ENCODE measurements at places on chromosomes 13 and 19. TPM values are rescaled to one million over a fixed set of nuclear protein-coding genes. Genes with fewer than 3 reads are reported as not detected.
A peak's percentile ranks its signal among the peaks of the same experiment; 100 is the strongest.

- DNase-seq = no peak
These were observed 202.9 kb upstream of the KLHL1 start for GRCh38 chr13:70311191-70311590.

- peak; percentile 18 for DNase-seq
These were observed 13.9 kb upstream of the MADCAM1 start for GRCh38 chr19:482186-483041.

Gene PDX1
- total RNA-seq = not detected

Gene DZIP1
- total RNA-seq = 3.9 TPM

- DNase-seq = peak; percentile 89
These were observed 14.2 kb downstream of the DPF1 start for GRCh38 chr19:38209671-38210457.

DNA sequence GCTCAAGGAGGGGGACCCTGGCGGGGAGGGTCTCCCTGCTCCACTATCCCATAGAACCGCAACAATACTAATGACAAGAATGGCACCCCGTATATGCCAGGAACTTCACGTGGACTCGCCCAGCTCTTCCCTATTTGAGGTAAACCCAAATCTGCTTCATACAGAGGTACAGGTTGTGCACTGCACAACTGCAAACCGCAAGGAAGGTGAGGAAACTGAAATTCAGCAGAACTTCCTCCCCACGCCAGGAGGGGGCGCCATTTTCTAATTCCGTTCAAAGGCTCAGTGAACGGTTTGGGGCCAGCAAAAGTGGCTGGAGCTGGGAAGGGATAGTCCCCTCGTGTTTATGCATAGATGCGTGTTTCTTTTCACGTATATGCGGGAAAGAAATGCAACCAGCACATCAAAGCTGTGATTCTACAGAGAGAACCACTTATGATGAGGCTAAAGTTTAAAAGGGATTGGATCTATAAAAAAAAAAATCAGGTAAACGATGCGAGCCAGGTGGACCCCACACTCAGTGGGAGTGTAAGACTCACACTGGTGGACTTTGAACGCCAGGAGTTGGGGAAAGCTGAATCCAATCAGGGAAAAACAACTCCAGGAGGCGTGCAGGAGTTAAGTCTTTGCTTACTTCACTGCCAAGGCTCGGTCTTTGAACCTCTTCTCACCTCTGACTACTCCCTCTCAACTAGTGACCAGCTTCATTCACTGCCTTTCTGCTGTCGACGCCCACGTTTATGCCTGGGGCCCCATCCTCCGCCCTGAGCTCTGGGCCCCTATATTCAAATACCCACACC is 20.3 kb downstream of the C19orf81 start:
- DNase-seq = no peak

- DNase-seq = no peak
These were observed 19.6 kb downstream of the USP12 start for GRCh38 chr13:27151798-27152599.

DNA sequence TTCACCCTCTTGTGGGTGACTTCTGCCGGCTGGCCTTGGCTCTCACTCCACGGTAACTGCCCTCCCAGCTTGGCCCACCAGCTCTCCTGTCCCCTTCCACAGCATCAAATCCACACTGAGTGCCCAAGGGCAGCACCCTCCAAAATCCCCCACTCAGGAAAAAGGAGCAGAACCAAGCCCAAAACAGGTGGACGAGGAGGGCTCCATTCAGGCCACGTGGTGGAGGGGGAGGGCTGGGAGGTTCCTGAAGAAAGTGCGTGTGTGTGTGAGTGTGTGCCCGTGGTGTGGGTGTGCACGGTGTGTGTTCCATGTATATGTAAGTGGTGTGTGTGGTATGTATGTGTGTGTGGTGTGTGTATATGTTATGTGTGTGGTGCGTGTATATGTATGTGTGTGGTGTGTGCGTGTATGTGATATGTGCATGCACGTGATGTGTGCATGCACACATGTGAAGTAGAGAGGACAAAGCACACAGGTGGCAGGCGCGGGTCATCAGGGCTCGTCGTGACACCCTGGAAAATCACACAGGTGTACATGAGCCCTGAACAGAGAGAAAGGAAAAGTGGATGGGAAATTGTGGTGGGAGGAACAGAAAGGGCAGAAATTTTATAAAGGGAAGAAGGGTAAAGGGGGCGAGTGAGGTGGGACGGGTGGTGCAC is 76.9 kb downstream of the COL4A1 start:
- no peak for DNase-seq

DNA sequence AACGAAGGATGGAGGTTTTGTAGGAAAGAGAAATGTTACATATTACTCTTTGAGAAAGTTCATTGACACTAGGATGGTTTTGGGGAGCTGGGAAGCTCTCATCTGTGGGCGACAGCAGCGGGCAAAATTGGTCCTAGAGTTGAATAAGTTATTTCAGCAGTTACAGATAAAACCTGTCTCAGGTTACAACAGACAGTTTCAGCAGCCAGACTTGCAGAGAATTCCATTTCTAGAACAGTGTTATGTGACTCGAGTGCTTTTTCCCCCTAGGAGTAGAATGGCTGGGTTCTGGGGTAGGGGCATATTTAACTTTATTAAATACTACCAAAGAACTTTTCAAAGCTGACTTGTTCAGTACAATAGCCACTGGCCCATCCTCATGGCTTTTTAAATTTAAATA is 46.7 kb upstream of the UBL3 start:
- no peak for DNase-seq

DNA sequence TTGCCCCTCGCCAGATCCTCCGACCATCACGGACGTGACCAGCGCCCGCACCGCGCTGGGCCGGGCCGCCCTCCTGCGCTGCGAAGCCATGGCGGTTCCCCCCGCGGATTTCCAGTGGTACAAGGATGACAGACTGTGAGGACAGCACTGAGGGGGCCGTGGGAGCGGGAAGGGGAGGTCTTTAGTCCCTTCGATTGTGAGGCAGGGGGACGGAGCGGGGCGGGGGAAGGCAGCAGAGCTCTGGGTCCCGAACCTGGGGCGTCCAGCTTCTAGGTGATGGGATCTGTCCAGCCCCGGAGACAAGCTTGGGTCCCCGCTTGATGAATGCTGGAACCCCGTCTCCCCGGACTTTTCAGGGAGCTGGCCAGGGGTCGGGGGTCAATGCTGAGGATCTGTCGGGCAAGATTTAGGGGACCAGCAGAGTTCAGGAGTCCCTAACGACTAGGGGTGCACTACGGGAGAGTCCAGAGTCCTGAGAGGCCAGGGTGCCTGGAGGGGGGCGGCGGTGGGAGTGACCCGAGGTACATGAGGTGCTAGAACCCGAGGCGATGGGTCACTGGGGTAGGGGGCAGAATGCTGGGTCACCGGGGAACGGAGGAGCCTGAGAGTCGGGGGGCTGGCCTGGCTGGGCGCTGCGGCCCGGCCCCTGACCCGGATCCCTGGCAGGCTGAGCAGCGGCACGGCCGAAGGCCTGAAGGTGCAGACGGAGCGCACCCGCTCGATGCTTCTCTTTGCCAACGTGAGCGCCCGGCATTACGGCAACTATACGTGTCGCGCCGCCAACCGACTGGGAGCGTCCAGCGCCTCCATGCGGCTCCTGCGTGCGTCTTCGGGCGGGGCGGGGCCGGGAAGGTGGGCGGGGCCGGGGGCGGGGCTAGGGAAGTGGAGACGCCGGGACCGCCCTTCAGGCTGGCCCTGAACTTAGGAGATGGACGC is 14.6 kb downstream of the VSIG10L start:
- peak; percentile 67 for DNase-seq

- DNase-seq = no peak
These were observed 721.6 kb upstream of the ARGLU1 start for GRCh38 chr13:107289540-107289939.

DNA sequence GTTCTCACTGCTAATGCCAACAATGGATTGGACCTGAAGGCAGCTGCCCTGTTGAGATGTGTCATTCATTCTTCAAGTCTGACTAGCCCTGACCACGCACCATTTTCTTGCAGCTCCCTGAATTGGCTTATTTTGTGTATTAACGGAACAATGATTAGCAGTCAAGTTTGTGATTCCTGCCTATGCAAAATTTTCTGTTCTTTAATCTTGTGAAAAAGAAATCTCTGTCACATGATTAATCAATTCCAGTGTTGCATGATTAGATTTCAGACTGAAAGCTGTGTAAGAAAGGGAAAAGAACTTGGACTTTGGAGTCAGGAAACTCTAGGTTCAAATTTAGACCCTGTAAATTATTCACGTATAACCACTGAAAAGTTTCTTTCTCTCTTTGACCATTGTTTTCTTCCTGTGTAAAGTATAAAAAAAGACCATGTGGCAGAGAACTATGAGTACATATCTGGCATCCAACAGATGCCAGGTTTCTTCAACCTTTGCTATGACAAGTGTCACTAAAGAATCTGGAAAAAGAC is 64.5 kb upstream of the SLC10A2 start:
- no peak for DNase-seq

DNA sequence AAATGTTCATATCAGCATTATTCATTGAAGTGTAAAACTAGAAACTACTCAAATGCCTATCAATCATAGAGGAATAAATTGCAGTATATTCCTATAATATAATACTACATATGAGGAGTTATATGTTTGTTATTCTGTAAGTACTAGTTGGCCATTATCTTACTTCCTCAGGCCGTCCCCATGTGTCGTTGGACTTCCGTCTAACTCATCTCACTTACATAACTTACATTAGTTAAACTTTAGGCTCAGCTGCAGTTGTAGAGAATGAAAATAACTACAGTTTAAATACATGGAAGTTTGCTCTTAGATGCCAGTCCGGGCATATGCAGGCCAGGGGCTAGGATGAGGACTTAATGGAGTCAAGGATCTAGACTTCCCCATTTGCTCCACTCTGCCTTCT is 8.6 kb upstream of the EPSTI1 start:
- no peak for DNase-seq

DNA sequence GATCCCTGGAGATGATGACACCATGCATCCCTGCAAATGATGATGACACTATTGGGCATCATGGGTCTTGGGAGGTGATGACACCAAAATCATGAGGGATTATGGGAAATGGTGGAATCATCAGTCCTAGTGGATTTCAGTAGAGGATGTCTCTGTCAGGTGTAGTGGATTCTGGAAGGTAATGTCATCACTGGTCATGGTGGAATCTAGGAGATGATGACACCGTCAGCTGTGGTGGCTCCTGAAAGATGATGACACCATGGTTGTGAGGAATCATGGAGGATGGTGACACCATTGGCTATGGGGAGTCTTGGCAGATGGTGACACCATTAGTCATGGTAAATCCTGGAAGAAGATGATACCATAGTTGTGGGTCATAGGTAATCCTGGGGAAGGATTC is 11.9 kb downstream of the SHISA7 start:
- no peak for DNase-seq
